ENCODE measurements at places on chromosomes 2 and 18.

- no peak for DNase-seq
Observed at GRCh38 chr2:170155022-170155722, 22.8 kb upstream of the MYO3B start.

- no peak for DNase-seq
Observed at GRCh38 chr18:12012697-12013096, 31.4 kb downstream of the IMPA2 start.

- no peak for DNase-seq
Observed at GRCh38 chr2:38751596-38752410, 642 bp upstream of the SRSF7 start.

GRCh38 chr2:29562319-29562718 lies 359.1 kb downstream of the ALK start:
- no peak for DNase-seq

- no peak for DNase-seq
Observed at GRCh38 chr18:7164323-7165004, 46.9 kb upstream of the LAMA1 start.

GRCh38 chr2:200944467-200945394 lies 18.7 kb downstream of the ORC2 start:
- no peak for DNase-seq

DNA sequence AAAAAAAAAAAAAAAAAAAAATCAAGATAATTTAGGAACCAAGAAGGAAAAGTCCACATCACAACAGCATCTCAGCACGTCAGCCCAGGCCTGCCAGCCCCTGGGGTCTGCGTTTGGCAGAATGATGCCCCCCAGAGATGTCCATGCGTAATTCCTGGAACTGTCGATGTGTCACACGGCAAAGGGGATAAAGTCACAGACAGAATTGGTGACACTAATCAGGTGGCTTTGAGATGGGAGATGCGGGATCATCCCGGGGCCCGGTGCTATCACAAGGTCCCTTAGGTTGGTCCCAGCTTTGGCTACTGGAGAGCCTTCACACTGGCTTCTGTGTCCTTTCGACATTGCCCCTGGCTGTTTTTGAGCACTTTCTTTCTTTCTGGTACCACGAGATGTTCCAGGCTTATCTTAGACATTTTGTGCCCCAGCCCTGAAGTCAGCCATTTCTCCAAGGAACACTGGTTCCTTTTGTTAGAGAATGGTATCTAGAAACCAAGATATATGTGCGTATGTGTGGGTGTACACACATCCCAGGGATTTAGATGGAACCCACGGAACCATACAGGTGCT lies 20.7 kb downstream of the RAMP1 start:
- DNase-seq = no peak

DNA sequence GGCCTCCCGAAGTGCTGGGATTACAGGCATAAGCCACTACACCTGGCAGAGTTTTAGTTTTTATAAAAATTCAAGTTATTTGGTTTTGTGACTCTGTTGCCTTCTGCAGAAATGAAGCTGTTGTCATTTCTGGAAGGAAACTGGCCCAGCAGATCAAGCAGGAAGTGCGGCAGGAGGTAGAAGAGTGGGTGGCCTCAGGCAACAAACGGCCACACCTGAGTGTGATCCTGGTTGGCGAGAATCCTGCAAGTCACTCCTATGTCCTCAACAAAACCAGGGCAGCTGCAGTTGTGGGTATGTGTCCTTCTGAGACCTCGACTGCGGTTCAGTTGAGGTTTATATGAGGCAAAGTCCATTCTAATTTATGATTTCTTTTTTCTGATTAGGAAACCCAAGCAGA lies 7.2 kb downstream of the MTHFD2 start:
- no peak for DNase-seq

DNA sequence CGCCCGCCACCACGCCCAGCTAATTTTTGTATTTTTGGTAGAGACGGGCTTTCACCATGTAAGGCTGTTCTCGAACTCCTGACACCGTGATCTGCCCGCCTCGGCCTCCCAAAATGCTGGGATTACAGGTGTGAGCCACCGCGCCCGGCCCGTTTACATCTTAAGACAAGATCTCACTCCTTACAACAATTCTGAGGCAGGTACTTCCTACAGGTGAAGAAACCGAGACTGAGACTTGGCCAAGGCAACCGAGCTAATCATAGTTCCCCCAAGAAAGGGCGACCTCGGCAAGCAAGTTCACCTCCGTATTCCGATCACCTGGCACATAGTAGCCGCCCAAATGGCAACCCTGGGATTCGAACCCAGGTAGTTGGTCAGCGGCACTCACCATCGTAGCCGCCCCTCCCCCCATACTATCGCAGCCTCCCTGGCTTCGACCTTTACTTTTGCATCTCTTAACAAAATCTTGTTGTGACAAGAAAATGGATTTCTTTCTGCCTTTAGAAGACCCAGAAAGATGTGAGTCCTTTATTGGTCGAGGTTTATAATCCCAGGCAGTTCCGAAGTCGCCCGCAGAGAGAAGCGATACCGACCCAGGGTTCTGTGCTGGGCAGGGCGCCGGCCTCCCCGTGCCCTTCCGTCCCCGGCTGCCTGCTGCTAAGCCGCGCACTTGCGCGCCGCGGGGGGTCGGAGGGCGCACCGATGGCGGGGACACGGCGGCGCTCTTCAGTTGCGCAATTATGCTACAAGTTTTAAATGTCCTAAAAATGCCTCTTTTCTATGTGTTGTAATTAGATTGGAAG lies 1.1 kb upstream of the FZD5 start:
- DNase-seq = no peak

DNA sequence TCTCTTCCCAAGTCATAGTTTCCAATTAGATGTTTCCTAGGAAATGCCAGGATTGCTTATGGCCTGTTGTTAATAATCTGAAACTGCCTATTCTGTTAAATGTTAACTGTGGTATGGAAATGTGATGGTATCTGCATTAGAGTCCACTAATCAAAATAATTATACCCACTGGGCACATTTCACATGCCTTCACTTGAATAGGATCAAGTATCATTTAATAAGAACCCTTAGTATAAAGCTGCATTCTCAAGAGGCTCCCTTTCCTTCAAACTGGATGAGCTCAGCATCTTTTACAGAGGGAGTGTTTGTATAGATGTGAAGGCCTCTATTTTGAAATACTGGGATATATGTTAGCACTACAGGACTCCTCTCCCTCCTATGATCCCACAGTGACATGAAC lies 477.2 kb upstream of the VRK2 start:
- no peak for DNase-seq

GRCh38 chr2:30986231-30986580 lies 152.0 kb downstream of the GALNT14 start:
- DNase-seq = no peak

- no peak for DNase-seq
Observed at GRCh38 chr2:9143264-9143815, 63.3 kb upstream of the ASAP2 start.

DNA sequence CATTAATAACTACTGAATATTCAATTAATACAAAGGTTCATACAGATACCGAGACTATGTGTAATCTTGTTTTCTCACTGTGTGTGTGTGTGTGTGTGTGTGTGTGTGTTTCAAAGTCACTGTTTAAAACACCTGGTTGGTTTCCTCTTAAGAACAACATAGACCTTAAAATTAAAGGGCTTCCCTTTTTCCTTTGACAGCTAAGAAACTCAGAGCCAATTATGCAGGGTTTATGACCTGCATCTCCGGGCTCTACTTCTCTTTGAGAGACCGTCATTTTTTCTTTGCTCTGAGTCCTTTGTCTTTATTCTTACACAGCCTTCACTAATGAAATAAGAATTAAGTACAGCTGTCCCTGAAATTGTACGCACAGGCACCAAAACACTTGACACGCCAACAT lies 145.6 kb downstream of the HDAC4 start:
- no peak for DNase-seq

DNA sequence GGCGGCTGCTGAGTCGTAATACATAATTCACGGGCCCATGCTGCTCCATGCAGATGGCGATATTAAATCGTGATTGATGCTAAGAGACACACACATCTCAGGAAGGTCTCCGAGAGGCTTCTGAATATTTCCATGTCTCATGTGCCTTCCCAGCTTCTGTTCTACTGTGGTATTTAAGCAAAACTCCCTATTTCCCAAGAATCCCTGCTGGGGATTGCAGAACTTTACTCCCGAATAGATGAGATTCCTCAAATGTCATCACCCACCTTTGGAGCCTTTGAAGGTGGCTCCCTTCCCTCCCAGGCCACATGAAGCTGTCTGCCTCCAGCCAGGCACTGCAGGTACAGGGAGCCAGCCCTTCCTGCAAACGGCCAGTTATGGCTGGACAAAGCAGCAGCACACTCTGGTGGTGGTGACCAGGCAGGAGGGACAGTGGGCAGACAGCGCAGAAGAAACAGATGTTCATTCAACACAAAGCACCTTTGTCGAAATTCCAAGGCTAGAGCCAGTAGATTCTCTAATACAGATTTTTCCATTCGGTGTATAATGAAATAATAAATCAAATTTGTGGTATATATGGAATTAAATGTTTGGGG lies 14.1 kb downstream of the NRP2 start:
- no peak for DNase-seq

DNA sequence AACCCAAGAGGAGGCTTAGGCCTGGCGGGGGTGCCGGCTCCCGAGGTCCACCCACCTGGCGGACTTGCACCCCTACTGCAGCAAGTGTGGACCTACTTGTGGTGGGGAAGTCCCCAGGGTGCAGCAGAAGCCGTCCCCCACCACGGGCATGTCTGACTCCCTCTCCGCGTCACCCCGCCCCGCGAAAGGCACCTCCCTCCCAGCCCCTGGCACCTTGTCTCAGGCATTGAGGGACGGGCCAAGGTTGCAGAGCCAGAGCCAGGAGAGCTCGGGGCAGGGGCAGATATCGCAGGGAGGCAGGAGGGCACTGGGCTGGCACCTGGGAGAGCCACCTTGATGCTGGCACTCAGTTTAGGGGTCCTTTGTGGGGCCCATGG lies 19.0 kb downstream of the CROCC2 start:
- no peak for DNase-seq

- no peak for DNase-seq
Observed at GRCh38 chr18:26746398-26746797, 119.1 kb downstream of the AQP4 start.

GRCh38 chr2:56234241-56234640 lies 50.5 kb downstream of the CCDC85A start:
- no peak for DNase-seq

- no peak for DNase-seq
Observed at GRCh38 chr2:239566995-239567568, 166.3 kb upstream of the HDAC4 start.

DNA sequence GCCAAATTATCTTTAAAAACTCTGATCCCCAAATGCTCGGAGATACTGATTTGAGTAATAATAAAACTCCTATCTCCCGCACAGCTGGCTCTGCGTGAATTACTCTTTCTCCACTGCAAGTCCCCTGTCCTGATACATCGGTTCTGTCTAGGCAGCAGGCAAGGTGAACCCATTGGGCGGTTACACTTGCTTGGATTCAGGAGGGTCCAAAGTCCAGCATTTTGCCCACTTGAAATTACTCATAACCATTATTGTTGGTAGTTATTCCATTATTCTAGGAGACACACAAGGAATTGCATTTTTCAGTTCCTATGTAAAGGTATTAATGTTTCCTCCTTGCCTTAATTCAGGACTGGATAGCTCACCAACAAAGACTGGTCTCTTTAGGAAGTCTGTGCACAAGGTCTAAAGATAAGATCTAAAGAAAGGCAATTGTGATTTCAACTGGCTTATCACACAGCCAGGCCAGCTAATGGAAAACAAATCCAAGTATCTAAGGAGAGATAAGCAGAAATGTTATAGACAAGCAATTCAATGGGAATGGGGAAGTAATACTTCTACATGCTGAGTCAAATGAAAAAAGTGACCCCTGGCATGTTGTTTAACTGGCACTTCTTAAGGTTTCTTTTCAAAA lies 23.2 kb upstream of the NPC1 start:
- no peak for DNase-seq

DNA sequence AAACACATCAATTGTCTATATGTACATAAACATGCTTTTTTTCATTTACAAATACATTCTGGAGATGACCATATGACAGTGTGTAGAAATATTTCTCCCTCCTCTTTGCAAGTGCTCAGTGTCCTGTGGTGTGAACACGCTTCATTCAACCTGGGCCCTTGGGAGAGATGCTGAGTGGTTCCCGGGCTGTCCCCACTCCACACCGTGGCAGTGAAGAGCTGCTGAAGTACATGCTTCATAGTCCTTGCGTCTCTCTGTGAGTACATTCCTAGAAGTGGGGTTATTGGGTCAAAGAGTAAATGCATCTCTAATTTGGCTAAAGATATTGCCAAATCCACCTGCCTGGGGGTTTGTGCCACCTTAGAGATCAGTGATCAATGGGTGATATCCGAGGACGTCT lies 6.5 kb upstream of the GPR35 start:
- DNase-seq = no peak

DNA sequence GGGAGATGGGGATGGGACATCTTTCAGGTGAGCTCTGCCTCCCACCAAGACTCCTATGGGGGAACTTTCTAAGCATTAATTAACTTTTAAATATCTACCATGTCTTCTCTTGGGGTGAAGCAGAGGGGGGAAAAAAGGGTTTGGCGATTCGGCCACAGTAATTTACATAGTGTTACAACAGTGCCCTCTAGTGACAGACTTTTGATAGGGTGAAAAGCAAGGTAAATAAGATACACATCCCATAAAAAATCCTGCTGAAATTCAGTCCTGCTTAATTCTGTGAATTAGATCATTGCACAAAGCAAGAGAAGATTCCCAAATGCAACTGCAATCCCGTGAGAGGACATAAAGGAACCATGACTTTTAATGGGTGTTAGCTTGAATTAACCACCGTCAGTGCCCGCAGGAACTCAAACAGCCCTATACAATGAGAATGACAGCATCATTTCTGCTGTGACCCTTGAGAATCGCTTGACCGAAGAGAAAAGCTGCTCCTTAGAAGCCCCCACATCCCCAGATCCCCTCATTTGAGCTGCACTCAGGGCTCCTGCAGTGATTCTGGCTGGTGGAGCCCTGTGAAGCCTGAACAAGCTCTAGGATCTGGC lies 32.8 kb downstream of the FAM124B start:
- peak; percentile 24 for DNase-seq

- no peak for DNase-seq
Observed at GRCh38 chr2:127424598-127425520, 6.6 kb downstream of the PROC start.

DNA sequence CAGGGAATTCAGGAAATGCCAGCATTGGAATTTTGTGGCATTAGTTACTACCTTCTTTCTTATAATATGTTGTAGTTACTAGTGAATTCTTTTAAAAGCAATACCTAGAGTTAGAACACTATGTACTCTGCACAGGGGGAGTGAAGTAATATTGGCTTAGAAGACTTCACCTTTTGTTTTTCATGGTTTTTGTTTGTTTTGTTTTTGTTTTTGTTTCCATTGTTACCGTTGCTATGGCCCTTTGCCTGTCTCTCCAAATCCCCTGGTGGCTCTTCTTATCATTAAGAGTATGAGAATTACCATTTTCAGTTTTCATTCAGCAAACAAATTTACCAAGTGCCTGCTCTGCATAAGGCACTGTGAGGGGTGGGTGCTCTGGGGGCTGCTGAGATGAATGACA lies 160.1 kb downstream of the HAUS1 start:
- DNase-seq = no peak

GRCh38 chr18:61554946-61555361 lies 221.7 kb downstream of the CDH20 start:
- no peak for DNase-seq
